ENCODE measurements at places on chromosomes 4 and X.

- DNase-seq = peak; percentile 89
Measured at GRCh38 chr4:154164931-154165839, 326.4 kb downstream of the DCHS2 start.

DNA sequence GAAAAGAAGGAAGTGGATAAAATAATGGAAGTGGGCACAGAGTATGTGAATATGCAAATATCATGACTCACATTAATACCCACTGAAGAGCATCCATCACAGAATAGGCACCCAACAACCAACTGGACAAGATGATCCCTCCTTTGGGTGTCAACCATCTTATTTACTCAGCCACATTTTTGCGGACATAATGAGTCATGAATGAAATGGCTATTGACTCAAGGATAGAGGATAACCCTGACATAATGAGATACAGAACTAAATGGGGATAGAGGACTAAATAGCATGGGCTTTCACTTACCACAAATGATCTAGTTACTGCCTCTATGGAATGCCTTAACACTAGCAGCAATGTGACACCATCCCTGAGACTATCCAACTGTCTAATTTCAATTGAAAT lies 224.7 kb downstream of the ANTXR2 start:
- no peak for DNase-seq

DNA sequence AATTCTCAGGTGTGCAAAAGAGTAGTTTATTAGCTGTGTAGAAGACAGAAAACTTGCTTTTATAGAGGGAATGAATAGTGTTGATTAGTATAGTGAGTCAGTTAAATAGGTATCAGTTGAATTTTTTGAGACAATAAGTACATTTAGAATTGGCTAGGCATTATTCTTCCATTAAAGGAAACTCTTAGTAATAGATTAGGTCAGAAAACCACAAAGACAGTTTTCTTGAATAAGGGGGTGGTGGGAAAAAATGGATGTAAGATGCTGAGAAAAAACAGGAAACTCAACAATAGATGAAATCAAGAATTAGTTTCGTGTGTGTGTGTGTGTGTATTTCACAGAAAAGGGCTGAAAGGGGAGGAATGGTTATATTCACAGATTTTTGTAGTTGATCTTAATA lies 16.8 kb downstream of the CD38 start:
- no peak for DNase-seq

GRCh38 chr4:95445251-95445650 lies 103.5 kb downstream of the UNC5C start:
- DNase-seq = no peak

GRCh38 chr4:107658400-107659336 lies 61.4 kb downstream of the PAPSS1 start:
- no peak for DNase-seq

GRCh38 chr4:2462218-2462991 lies 6.5 kb upstream of the RNF4 start:
- DNase-seq = no peak

DNA sequence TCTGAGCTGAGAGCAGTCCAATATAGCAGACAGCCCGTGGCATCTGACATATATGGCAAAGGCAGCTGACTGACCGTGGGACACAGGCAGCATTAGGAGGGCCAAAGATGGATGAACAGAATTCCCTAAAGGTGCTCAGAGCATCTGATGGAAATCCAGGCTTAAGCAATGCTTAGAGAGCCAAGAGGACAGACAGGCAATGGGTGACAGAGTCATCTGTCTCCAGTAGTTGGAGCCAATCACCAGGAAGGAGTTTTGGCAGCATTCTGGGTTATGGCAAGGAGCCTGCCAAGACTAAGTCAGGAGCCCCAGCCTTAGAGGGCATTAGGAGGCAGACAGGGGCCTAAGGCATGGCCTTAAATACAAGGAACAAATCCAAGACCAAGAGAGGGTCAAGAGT lies 153.3 kb upstream of the USP9X start:
- DNase-seq = no peak
